ENCODE measurements at places on chromosomes 4 and X.

GRCh38 chrX:133045986-133046385, 50.9 kb downstream of the USP26 start:
- no peak for DNase-seq

- DNase-seq: no peak
Observed at GRCh38 chr4:10104211-10104990, 12.2 kb downstream of the WDR1 start.

GRCh38 chr4:88439161-88439760, 17.7 kb upstream of the HERC5 start:
- DNase-seq: no peak

GRCh38 chr4:120291541-120291940, 224.9 kb upstream of the MAD2L1 start:
- DNase-seq: no peak

- no peak for DNase-seq
Observed at GRCh38 chr4:84964995-84965552, 1.4 kb downstream of the WDFY3 start.

GRCh38 chrX:70268034-70268433, at the start of gene ARR3:
TSS of gene ARR3 (plus strand) at chrX:70268334. CDS start at chrX:70269386, 1,052 bp downstream.
- DNase-seq: no peak

- DNase-seq: no peak
Observed at GRCh38 chrX:30597216-30598012, 19.8 kb upstream of the TASL start.

GRCh38 chr4:70651864-70652506, 14.3 kb downstream of the JCHAIN start:
- no peak for DNase-seq

DNA sequence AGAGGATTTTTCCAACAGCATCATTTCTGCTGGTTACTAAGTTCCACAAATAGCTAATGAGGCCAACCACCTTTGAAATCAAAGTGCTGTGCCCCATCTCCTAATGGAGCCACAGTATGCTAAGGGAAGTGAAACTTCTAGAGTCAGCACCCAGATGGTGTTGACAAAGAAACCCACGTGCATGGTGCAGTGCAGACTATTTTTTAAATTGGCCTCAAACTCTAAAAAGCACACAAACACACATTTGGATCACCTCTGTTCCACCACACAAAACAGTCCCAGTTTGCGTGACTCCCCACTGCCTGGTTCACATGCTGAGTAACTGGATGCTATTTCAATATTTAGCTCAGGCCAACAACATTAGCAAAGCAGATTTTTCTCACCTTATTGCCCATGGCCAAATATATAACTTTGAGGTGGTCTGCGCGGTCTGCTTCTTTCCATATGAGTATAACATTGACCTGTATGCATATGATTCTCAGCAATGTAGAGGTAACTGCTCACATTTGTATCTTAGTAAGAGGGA, 69.9 kb downstream of the AMELX start:
- no peak for DNase-seq

DNA sequence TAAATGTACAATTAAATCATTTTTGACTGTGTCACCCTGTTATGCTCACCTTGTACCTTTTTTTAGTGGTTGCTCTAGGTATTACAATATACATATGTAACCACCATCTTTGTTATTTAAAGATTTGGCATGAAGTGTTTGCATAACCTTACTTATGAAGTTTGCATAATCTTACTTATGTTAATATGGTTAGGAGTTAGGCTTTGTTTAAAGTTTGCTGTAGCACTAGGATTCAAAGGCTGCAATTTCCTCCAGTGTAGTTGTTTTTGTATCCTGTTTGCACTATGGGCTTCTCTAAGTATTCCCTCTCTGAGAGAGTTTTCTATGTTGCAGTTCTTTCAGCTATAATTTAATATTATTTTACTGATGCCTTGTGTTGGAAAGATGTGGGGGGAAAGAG, 15.0 kb upstream of the GSPT2 start:
- DNase-seq: no peak

GRCh38 chr4:68859655-68860054, 43.9 kb downstream of the UGT2B10 start:
- no peak for DNase-seq

DNA sequence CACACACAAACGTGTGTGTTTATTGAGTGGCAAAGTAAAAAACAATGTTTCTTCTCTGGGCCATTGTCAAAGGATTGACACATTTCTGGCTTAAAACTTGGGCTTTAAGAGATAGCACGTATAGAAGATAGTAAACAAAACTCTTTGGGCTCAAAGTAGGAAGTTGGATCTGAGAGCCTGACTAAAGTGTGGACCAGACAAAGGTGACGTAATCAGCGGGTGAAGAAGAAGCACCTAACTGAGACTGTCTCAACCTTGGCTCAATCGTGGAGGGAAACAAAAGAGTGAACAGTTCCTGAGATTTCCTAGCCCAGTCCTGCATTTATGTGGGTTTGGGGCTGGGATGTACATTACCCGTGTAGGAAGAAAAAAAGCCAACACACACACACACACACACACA, 13.7 kb downstream of the PFKFB1 start:
- no peak for DNase-seq

DNA sequence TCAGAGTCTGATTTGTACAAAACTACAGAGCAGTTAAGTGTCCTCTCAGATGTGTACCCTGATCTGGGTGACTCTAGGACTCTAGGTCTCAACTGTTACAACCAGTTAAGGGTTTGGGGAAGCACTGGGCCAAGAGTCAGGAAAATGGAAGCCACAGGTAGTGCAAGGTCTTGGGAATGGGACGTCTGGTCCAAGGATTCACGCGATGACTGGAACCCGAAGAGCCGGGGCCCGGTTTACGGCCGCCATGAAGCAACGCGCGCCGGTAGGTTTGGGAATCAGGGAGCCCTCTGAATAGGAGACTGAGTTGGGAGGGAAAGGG, 321 bp upstream of the HPRT1 start:
- DNase-seq: no peak

- DNase-seq: no peak
Observed at GRCh38 chrX:148865277-148866210, 365.1 kb downstream of the AFF2 start.

- no peak for DNase-seq
Observed at GRCh38 chr4:54213761-54214160, 15.3 kb upstream of the PDGFRA start.

GRCh38 chr4:120839974-120840751, 82.4 kb downstream of the PRDM5 start:
- DNase-seq: no peak

DNA sequence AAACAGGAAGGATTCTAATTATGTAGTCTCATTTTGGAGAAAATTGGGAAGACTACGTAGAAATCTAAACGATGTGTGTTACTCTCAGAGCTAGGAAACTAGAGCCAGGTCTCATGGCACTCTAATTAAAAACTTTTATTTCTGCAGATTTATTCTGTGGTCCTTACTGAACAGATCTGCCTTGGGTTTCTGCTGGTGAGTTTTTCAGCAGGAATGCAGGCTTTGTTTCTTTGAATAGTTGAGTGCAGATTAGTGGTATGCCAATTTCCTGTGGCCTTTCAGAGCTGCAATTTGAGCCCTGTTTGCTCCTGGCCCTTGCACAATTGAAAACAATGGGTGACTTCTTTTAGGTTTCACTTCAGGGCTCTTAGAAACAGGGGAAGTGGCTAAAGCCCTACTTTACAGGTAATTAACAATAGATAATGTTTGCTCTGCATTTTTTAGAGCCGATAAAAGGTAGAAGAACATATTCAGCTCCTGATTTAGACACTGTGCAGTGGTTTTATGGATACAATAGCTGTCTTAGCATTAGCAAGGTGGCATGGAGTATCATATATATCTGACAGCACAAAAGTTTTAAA, 21.8 kb downstream of the SPRY1 start:
- no peak for DNase-seq

DNA sequence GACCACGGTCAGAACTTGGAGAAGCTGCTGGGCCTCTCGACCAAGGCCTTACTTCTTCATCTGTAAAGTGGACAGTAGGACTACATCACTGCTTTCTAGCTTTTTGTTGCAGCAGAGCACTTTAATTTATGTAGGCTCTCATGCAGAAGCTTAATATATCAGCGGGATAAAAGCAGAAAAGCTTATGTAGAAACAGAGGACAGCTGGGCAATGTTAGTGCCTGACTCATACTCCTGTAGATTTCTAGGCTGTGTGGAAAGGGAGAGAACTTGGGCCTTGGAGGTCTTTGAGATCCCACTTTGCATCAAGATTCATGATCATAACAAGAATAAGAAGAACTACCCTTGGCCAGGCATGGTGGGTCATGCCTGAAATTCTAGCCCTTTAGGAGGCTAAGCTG, 91.2 kb downstream of the ARHGAP10 start:
- no peak for DNase-seq

- DNase-seq: no peak
Observed at GRCh38 chrX:69178592-69178991, 13.3 kb upstream of the PJA1 start.

GRCh38 chrX:150698981-150699380, 5.8 kb downstream of the MTMR1 start:
- no peak for DNase-seq

DNA sequence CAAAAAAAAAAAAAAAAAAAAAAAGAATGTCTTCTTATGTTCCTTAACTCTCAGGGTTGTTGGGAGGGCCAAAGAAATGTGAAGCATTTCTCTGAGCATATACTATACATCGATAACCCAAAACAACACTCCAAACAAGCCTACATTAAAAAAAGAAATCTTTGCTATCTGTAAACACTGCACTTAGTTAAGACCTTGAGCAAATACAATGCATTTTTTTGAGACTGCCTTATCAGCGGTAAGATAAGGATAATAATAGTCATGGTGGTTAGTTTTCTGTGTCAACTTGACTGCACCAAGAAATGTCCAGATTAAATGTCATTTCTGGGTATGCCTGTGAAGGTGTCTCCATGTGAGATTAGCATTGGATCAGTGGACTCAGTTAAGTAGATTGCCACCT, 541.9 kb downstream of the PACRGL start:
- no peak for DNase-seq

DNA sequence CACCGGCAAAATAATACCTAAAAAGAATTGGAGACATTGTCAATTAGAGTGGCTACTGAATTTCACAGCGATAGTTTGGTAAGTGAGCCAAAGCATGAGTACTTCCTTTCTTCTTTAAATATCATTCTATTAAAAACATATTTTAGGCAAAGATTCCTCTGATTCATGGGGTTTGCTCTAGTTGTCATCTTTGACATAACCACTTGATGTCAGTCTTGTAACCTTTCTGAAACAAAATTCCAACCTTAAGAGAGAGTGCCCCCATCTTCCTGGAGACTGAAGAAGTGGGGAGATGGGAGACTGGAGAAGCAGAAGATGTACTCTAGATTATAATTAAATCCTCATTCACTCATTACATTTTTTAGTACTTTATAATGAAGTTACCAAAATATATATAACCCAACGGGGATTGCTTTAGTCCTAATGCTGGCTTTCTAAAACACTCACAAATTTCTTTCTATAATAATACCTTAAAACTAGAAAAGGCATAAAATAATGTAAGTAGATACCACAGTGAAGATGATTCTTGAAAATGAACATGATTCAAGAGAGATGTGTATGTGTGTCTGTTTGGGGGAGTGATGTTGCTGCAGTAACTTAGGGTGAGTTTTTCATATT, 96.4 kb downstream of the EMCN start:
- DNase-seq: no peak

- DNase-seq: no peak
Observed at GRCh38 chr4:139501117-139501516, 47.2 kb downstream of the RAB33B start.

DNA sequence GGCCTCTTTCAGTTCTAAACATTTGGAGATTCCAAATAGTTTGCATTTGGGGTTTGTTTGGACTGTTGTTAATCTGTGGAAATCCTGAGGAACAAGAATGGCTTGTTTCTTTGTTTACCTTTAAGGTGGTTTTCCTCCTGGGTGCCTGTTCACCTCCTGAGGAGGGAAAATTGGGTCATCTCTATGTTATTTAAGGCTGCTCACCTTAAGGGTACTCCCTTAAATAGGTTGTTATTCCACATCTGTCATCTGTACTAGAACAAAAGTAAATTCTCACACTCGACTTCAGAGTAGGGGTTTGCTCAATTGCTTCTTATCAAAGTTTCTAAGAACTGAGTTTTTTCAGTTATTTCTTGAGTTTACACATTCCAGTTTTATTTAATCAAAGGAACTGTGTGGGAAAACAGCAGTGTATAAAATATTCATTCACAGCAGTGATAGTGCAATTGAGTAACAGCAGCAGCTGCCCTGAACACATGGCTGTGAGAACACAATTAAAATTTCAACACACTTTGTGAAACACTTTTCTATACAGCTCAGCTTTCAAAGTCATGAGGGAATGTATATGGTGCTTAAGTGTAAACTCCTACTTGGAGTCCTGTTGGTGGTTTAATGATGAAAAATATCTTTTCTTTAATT, 238.5 kb upstream of the PGRMC2 start:
- no peak for DNase-seq

DNA sequence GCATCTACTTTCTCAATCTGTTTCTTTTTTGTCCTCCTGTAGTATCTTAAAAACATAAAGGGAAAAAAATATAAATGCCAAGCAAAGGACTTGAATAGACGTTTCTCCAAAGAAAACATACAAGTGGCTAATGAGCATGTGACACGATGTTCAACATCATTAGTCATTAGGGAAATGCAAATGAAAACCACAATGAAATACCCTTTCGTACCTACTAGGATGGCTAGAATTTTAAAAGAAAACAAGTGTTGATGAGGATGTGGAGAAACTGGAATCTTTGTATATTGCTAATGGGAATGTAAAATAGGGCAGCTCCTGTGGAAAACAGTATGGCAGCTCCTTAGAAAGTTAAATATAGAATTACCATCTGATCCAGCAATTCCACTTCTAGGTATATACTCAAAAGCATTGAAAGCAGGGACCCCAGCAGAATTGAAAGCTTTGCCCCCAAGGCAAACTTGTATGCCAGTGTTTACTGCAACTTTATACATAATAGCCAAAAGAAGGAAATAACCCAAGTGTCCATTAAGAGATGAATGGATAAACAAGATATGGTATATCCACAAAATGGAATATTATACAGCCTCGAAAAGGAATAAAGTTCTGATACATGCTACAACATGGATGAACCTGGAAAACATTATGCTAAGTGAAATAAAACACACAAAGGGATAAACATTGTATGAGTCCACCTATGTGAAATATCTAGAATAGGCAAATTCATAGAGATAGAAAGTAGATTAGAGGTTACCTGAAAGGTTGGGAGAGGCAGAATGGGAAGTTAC, 138.3 kb downstream of the SH3KBP1 start:
- no peak for DNase-seq

- no peak for DNase-seq
Observed at GRCh38 chr4:151568966-151569365, 160.0 kb downstream of the FHIP1A start.

GRCh38 chr4:169715826-169716225, 41.9 kb downstream of the HPF1 start:
- DNase-seq: no peak

- DNase-seq: no peak
Observed at GRCh38 chr4:99293357-99293756, 2.6 kb upstream of the ADH1A start.
